Stimulated activated CD8-positive, alpha-beta memory T cell treated with anti-CD3 and anti-CD28 coated beads, Interleukin-7, amount 100 ng/mL, for 24 hours (primary cell): ENCODE measurements at places on chromosomes 13 and 19.

- no peak for DNase-seq
Measured at GRCh38 chr13:43573802-43574514, 212.8 kb downstream of the ENOX1 start.

GRCh38 chr13:32019612-32020233 is 11.9 kb upstream of the FRY start:
- no peak for DNase-seq

DNA sequence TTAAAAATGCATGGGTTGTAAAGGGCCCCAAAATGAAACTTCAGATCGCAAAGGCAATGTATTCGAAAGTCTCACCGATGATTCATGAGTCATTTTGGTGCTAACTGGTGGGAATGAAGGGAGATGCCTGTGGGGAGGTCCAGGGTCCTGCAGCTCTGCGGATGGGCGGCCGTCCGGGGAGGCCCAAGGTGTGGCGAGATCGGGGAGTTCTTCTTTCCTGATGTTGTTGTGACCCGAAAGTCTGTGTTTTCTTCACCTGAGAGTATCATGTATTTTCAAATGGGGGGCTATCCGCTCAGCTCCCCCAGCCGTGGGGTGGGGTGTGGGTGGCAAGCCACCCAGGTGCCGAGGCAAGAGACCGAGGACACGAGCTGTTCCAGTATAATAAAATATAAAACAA is 36.5 kb downstream of the TFDP1 start:
- DNase-seq: no peak

GRCh38 chr19:27972291-27973040 is 1240.5 kb downstream of the UQCRFS1 start:
- DNase-seq: no peak

DNA sequence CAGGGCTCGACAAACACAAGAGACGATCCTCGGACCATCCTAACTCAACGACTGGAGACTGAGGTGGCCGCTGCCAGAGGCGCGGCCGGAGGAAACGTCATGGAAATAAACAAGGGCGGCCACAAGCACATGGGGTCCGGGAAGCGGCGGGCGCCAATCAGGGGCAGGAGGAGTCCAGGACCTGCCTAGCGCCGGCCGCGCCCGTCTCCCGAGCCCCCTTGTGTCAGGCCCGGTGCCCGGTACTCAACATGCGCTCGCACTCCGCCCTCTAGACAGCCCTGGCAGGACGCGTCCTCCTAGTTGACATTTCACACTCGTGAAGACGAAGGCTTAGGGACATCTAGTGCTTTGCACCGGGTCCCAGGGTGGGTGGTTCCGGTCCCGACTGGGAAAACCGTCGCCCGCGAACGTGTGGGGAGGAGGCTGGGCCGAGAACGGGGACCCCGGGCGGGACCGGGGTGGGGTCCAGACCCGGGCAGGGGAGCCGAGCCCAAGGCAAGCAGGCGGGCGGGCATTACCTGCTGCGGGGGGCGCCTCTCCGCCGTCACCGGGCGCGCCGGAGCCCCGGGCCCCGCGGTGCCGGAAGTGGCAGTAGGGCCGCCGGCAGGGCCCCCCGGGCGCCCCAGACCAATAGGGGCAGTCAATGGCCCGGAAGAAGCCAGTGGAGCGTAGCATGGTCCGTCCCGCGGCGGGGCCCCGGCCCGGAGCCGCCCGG is 442 bp downstream of the REXO1 start:
- DNase-seq: no peak

DNA sequence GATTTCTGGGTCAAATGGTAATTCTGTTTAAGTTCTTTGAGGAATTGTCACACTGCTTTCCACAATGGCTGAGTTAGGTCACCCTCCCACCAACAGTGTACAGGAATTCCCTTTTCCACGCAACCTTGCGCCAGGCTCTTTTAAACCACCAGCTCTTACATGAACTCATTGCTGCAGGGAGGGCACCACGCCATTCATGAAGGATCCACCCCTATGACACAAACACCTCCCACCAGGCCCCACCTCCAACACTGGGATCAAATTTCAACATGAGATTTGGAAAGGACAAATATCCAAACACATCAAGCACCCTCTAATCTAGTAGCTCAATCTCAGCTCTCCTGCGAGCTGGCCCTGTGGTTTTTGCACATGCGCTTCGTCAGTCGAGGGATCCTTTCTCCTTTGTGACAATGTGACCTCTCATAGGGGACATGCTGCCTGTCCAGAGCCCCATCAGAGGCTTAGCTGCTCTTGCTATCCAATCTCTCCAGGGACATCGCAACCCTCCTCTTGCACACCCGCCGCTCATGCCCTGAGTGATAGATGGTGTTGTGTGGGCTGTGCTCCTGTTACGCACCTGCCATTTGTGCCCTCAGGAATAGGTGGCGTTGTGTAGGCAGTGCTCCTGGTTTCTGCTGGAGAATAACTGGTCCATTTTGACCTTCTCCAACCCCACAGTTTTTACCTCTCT is 328.0 kb downstream of the UQCRFS1 start:
- DNase-seq: no peak

DNA sequence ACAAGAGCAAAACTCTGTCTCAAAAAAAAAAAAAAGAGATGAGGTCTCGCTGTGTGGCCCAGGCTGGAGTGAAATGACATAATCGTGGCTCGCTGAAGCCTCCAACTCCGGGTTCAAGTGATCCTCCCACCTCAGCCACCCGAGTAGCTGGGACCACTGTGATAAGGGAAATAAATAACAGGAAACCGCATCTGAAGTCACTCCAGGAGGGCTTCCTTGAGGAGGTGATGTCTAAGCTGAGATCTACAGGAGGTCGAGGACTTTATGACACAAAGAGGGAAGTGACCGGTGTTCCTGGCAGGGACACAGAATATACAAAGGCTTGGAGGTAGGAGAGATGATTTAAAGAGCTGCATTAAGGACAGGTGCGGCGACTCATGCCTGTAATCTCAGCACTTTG is 8.9 kb upstream of the NR2F6 start:
- DNase-seq: no peak

GRCh38 chr13:22024381-22024994 is 353.6 kb downstream of the FGF9 start:
- no peak for DNase-seq

DNA sequence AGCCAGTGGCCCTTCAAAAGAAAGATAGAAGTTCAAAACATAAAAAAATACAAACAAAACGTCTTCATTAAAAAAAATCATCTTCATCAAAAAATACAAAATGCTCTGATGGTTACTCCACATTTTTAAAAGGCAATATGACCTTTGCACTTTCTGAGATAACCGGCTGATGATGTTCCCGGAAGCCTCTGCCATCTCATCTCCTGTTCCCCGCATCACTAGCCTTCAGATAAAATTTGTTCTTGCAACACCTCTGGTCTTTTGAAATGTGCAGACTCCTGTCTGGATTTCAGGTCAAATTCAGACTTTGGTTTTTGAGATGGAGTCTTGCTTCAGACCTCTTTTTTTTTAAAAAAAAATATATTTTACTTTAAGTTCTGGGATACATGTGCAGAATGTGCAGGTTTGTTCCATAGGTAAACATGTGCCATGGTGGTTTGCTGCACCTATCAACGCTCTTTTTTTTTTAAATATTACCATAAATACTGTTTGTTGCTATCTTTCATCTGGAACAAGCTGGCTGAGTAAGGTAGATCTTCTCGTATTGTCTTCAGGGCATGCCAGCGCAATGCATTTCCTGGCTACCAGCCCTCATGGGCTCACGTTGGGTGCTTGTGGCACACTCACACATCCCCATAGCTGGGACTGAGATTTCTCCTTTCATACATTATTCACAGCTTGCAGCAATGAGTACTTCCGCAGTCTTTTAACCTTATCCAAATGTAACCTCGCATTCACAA is 418.9 kb upstream of the ARGLU1 start:
- DNase-seq: no peak

DNA sequence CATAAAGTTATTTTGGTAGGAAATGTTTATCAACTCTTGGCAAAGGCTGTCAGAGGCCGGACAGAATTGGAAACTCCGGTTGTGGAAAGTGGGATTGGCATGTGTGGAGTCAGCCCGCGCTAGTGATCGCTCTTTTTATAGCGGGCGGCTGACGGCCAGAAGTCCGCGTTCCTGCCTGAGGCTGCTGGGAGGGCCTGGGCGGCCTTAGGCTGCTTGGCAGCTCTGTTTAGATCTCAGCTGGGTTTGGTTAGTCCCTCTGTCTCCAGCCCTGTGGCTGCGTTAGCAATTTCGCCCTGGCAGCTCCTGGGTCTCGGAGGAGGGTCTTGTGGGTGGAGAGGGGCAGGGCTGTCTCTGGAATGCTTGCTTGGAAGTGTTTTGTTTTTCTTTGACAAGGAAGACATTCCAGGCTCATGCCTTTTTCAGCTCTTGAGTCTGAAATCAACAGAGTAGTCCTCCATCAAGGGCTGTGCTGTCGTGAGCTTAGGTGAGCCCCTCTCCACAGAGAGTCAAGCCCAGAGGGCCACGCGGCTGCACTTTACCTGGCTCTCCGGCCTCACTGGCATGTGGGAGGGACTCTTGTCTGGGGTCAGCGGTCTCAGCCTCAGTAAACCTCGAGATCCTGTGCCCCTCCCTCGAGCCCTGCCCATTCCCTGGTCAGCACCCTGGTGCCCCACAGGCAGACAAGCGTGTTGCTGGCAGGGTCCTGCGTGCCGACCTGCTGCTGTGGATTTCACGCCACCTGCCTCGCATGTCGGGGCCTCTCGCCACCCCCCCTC is 22.5 kb downstream of the DOT1L start:
- no peak for DNase-seq

DNA sequence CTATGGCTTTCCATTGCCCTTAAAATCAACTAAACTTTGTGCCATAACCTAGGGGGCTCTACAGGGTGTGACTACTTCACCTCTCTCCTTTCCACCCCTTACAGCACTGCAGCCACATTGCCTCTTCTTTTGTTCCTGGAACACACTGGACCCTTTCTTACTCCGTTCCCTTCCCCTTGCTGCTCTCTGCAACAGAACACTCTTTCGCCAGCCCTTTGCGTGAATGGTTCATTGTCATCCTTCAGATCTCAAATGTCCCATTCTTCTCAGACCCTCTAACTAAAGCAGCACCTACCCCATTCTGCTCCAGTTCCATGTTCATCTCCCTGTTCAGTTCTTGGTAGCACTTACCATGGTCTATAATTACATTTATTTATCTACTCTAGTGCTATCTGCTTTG is 208.3 kb downstream of the OXGR1 start:
- no peak for DNase-seq

GRCh38 chr13:85137516-85137915 is 661.7 kb downstream of the SLITRK6 start:
- no peak for DNase-seq

DNA sequence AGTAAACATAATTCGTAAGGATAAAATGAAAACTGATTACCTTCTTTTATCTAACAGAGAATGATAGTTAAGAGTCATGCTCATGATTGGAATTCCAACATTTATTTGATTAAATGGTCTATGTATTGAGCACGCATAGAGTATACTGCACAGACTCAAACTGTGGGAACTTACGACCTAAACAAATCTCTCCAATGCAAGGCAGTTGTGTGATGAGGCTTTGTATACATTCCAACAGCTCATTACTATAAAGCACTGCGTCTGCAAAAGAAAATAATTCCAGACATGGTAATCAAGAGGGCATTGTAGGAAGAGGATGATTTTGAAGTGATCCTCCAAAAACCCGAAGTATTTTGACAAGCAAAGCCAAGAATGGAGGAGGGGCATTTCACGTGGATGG is 169.5 kb downstream of the NUFIP1 start:
- no peak for DNase-seq

- no peak for DNase-seq
Measured at GRCh38 chr13:23956106-23956505, 58.8 kb upstream of the C1QTNF9B start.

GRCh38 chr13:112838842-112839117 is 130.2 kb upstream of the MCF2L start:
- DNase-seq: no peak

DNA sequence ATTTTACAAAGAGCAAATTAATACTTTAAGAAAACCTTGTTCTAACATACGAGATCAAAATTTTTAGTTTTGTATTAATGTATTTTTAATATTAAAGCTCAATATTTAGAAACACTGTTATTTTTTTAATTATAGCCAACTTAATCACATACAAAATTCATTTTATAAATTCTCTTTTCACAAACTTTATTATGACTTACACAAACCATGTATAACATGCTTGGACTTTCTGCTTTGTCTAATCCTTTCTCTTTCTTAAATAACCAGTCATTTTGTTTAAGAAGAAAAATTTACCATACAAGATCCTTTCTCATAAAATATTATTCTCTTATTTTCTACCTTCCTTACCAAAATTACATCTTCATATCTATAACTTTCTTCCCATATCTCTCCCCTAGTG is 62.2 kb downstream of the CYSLTR2 start:
- DNase-seq: no peak

DNA sequence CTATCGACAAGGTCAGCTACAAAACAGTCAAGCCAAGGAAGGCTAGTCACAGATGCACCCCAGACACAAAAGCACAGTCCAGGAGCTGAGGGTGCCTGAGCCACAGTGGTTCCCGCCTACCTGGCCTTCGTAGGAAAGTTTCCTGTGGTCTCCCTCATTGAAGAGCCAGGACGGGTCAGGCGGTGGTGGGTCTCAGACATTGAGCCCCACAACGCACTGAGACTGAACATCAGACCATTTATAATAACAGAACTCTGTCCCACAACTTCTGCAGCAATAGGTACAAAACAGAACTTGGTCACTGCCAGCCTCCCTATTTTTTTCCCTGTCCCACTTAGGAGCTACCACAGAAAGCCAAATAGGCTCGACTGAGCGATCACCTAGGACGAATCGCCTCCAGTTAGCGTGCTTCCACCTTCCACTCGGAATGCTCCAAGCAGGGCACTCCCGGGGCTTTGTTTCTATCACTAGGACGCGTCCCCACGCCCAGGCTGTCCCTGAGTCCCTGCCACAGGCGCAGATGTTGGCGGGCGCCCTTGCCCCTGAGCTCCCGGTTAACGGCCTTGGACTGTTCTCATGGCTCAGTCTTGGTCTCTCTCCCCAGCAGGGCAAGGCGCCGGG is 640 bp upstream of the ZNF544 start:
- no peak for DNase-seq

- DNase-seq: no peak
Measured at GRCh38 chr13:42151781-42152180, 103.3 kb downstream of the DGKH start.
